ENCODE measurements at places on chromosomes 4 and X. TPM values are rescaled to one million over a fixed set of nuclear protein-coding genes. Genes with fewer than 3 reads are reported as not detected.

- H3K4me3 ChIP-seq: no peak overlapping the region
- no peaks in the 10 kb centered on the region for H3K36me3 ChIP-seq
- no peak for DNase-seq
- no peaks in the 10 kb centered on the region for H3K4me1 ChIP-seq
These were observed 119.8 kb downstream of the DCK start for GRCh38 chr4:71113294-71113693.

DNA sequence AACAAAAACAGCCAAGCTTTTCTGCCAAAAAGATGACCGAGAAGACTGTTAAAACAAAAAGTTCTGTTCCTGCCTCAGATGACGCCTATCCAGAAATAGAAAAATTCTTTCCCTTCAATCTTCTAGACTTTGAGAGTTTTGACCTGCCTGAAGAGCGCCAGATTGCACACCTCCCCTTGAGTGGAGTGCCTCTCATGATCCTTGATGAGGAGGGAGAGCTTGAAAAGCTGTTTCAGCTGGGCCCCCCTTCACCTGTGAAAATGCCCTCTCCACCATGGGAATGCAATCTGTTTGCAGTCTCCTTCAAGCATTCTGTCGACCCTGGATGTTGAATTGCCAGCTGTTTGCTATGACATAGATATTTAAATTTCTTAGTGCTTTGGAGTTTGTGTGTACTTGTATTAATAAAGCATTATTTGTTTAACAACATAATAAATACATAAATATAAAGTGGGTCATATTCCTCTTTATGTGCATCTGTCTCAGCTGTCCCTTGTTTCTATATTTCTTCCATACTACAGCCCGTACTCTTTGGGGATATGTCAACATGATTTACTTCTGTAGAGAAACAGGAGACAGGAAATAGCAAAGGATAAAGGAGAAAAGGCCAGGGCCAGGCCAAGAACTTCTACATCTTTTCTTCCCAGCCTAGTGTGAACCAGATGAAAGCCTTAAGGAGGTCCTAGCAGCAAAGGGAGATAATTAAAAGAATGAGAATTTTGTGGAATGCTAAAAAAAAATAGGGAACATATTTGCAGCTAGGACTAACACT is 667 bp downstream of the PTTG2 start:
- H3K27ac ChIP-seq: no peak overlapping the region
- no peak overlapping the region for H3K4me3 ChIP-seq
- H3K27me3 ChIP-seq: no peaks in the 10 kb centered on the region
- peaks cover 20% of the 10 kb centered on the region for H3K4me1 ChIP-seq
- no peak for DNase-seq

DNA sequence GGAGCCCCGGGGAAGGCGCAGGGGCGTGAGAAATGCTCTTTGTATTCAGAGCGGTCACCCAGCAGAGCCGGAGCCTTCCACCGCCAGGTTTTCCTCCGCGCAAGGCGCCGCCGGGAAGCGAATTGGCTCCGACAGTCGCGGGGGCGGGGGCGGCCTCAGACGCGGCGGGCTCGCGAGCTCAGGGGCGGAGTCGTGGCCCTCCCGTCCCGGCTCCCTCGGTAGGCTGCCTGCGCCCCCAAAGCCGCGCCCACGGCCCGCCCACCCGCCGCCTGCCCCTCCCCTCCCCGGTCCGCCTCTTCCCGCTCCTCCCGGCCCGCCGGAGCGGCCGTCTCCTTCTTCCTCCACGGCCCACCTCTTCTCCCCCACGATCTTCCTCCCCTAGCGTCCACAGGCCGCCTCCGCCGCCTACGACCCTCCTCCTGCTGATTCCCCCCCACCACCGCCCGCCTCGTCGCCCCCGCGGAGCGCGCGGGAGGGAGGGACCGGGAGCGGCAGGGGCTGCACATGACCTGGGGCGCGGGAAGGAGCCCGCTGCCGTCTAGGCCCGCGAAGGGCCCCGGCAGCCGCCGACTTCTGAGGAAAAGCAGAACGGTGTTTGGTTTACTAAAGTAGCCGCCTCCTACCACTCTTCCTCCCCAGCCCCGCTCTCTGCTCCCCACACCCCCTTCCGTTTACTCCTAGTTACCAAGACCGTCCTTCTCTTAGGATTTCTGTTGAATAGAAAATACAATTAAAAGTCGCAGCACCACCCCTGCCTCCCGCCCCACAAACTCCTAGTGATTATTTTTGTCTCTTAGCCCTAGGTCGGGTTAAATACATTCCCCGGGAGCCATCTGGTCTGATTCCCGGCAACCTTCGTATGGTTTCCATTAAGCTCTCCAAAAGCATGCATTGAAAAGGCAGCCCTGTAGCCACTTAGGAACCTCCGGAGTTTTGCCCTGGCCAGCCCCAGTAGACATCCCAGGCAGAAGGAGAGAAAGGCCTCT is 53.2 kb downstream of the C4orf51 start:
- H3K36me3 ChIP-seq: no peaks in the 10 kb centered on the region
- H3K4me3 ChIP-seq: peak overlapping the region; percentile 62
- H3K4me1 ChIP-seq: no peaks in the 10 kb centered on the region
- H3K27ac ChIP-seq: peak overlapping the region; percentile 87
- H3K27me3 ChIP-seq: no peaks in the 10 kb centered on the region
- DNase-seq: peak; percentile 94

GRCh38 chr4:85611661-85612060 is 136.7 kb downstream of the ARHGAP24 start:
- DNase-seq: no peak
- no peaks in the 10 kb centered on the region for H3K27me3 ChIP-seq
- H3K36me3 ChIP-seq: peaks cover 5% of the 10 kb centered on the region
- no peak overlapping the region for H3K4me3 ChIP-seq
- no peak overlapping the region for H3K27ac ChIP-seq

- H3K4me3 ChIP-seq: no peak overlapping the region
- H3K4me1 ChIP-seq: peaks cover 4% of the 10 kb centered on the region
- no peak overlapping the region for H3K27ac ChIP-seq
- no peaks in the 10 kb centered on the region for H3K36me3 ChIP-seq
- DNase-seq: peak; percentile 77
These were observed 58.9 kb upstream of the PGM2 start for GRCh38 chr4:37767546-37767945.

Gene SHROOM2
- polyA plus RNA-seq: 0.22 TPM

Data from spleen (tissue), 13 donors.